AG09319 (cell line): ENCODE measurements at places on chromosomes 7 and 10.

- DNase-seq: no peak
Observed at GRCh38 chr10:114823077-114823463, 1.5 kb downstream of the FHIP2A start.

DNA sequence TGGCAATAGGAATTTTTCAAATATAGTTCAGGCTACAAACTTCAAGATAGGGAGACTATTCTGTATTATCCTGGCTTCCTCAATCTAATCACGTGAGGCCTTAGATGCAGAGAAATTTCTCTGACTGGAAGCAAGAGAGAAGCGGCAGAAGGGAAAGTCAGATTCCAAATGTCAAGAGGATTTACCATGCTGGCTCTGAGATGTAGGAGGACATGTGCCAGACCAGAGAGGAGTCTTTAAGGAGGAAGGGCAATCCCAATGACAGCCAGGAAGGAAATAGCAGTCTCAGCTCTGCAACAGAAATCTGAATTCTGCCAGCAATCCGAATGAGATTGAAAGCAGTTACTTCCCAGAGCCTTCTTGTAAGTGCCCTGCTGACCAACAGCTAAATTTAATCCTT is 57.4 kb downstream of the NUTM2E start:
- no peak for DNase-seq

GRCh38 chr7:1458683-1459511 is at the start of gene MICALL2:
Gene MICALL2 (minus strand): TSS chr7:1459470. CDS start chr7:1459326, 144 bp downstream.
- DNase-seq: peak; percentile 59

GRCh38 chr10:13500201-13500600 is 28.6 kb downstream of the BEND7 start:
- DNase-seq: no peak

GRCh38 chr7:8353991-8354390 is 79.4 kb upstream of the NXPH1 start:
- DNase-seq: no peak

DNA sequence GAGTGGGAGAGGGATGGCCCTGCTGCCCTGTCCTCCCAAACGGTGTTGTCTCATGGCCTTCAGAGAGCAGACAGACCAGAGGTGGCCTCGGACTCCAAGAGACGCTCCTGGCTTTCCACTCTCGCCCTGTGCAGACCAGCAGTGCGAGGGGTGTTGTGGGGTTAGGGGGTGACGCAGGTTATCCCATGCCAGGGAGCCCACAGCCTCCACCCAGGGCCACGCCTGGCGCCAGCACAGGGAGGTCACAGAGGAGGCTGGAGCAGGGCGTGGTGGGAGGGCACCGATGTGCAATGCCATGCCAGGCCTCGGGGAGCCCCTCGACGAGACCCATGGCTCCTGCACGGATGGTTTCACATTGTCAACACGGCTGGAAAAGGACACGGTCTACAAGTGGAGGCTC is 52.1 kb downstream of the INPP5A start:
- DNase-seq: no peak

DNA sequence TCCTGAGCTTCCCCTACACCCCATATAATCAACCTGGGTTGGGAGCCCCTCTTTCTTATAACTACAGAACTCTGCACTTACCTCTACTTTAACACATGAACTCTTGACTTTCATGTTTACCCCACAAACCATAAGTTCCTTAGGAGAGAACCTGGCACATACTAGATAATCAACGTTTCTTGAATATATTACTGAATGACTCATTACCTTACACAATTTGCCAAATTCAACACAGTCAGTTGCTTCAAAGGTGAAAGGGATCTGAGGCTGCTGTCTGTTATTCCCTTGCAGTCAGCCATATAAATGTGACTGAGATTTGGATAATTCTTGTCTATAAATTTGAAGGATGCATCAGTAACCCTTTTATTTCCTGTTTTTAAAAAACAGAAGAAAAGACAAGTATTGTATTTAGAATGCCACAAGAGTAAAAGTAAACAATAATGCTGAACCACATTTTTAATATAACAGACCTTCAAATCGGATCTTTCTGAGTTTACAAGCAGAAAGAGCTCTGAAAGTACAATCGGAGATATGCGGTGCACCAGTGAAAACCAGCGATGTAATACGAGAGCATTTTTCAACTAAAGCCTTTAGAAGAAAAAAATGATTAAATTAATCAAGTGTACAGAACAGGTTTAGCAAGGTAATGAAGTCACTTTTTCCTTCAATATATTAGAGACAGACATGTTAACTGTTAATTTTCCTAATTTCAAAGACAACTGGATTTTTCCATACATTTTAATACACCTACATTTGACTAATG is 29.5 kb upstream of the LRRC17 start:
- no peak for DNase-seq

DNA sequence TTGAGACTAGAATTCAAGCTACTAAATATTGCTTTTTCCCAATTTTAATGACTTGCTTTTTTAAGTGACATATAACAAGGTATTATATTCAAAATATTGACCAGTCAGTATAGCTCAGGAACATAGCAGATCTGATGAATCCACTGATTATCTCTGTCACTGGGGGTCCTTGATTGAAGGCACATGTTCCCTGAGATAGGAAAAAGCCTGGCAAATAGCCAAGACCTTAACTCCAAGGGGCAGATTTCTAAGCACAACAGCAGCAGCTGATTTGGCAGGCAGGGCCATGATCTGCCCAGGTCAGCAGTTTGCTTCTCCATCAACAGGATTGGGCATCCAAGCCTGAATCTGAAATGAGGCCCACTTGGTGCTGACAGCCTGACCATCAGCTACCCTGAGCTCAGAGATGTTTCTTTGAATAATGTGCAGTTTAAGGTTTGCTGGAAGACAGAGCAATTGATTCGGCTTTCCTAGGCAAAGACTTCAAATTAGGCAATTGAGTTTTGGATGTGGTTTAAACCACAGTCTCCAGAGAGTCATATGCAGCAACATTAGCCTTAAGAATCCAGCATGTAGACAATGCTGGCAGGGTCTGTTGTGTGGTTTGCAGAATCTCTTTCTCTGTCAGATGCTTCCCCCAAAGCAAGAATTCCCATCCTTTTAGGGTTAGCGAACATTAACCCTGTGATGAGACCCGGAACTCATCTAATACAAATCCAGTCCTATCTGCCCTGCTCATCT is 352.6 kb downstream of the ADRA2A start:
- DNase-seq: no peak

- DNase-seq: no peak
Observed at GRCh38 chr7:26959290-26959689, 94.9 kb upstream of the SKAP2 start.

- DNase-seq: no peak
Observed at GRCh38 chr10:95837356-95837776, 70.4 kb upstream of the CC2D2B start.

GRCh38 chr7:105674200-105674920 is 93.1 kb upstream of the EFCAB10 start:
- no peak for DNase-seq

DNA sequence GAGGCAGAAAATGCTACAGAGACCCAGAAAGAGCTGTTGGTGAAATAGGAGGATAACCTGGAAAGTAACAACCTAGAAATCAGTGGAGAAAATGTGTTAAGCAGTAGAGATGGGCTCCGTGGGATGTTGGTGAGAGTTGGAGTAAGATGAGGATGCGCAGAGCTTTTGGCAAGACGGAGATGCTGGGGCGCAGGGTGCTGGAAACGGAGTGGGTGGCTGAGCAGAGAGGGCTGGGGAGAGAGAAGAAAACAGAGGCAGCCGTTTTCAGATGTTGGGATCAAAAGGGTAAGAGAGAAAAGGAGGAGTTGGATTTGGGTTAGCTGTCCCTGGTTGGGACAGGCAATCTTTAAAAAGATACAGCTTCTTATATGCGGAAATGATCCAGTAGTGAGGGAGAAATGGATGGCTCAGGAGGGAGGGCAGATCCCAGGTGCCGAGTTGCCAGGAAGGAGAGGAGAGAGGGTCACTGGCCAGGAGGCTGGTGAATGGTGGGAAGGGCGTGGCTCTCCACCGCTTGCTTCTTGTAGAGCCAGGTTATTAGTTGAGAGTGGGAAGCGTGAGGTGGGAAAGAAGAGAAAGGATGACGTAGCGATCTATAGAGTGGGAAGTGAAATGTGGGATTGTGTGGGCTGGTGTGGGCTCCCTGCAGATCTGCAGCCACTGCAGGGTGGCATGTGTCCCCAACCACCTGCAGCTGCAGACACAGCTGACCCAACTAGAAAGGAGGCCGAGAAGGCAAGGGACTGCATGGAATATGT is 182.2 kb upstream of the SVIL start:
- no peak for DNase-seq

DNA sequence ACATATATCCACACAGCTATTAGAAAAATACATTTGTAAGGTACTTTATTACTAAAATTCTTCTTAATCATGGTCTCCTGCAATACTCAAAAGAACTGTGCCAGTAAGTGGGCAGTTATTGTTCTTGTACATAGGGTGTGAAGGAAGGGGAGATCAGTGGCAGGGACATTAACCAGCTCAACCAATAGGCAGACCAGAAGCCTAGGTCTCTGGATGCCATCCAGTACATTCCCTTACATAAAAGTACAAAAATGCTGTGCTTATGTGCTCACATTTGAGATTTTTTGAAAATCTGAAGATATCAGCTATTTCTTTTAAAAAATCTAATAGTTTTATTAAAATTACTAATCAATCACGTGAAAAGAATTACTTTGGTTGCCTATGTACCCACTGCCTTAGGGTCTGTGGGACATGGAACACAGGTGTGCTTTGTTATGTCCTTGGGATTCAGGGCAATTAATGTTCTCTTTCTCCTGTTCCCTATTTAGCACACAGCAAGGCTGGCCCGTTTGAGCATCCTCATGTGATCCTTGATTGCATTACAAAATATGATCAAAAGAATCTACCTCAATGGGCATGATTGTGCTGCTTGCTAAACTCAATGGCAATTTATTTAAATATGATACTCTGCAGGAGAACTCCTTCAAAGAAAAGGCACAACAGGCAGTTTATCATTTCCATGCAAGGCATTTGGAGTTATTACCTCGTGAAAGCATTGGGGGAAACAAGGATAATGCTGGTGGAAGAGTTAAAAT is 22.7 kb downstream of the TWIST1 start:
- no peak for DNase-seq

GRCh38 chr7:25998499-25998898 is 153.5 kb upstream of the NFE2L3 start:
- DNase-seq: no peak

DNA sequence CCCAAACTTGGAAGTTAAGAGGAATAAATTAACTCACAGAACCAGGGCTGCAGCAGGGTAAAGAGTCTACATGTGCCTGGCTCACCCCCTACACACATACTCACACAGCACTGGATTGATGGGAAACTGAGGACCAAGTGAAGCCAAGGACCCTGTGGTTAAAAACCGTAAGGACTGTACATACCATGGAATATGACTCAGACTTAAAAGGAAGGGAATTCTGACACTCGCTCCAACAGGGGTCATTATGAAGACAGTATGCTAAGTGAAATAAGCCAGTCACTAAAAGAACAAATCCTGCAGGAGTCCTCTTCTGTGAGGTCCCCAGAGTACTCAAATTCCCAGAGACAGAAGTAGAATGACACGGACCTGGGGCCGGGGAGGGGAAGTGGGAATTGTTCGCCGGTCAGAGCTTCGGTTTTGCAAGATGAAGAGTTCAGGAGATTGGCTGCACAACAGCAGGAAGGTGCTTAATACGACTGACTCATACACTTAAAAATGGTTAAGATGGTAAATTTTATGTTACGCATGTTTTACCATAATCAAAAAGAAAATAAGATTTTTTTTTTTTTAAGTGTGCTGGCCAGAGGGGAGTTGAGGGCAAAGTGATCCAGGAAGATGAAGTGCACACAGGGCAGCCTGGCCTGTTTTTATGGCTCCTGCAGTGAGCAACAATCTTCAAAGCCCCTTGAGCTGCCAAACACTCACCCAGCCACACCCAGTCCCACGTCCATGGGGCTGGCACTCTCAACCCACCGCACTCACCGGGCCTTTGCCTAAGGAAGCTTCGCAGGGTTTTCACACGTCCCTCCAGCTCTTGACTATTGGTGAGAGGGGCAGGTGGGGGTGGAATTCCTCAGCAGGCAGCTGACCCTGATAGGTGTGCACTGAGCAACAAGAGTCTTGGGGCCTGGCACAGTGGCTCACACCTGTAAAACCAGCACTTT is 26.4 kb downstream of the DRGX start:
- no peak for DNase-seq

DNA sequence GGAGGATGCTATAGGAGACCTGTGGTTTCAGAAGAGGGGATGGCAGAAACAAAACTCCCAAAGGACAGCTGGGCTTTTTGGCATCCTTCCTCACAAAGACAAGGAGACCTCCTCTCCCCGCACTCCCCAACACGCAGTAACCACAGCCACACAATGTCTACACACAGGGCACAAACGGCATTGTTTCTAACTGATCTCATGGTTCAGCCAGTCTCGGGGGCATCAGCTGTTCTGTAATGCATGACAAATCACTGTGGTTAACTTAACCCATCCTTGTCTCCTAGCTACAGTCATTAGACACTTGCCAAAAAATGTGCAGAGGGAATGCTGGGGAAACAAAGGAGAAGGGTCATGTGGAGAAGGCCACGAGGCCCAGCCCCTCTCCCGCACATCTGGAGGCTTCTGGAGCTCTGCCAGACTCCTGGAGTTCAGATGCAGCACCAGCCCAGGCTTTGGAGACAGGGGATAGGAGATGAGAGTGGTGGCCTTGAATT is 7.6 kb upstream of the ADAMTS14 start:
- DNase-seq: peak; percentile 92

GRCh38 chr10:34473174-34474008 is 341.7 kb downstream of the PARD3 start:
- DNase-seq: no peak

DNA sequence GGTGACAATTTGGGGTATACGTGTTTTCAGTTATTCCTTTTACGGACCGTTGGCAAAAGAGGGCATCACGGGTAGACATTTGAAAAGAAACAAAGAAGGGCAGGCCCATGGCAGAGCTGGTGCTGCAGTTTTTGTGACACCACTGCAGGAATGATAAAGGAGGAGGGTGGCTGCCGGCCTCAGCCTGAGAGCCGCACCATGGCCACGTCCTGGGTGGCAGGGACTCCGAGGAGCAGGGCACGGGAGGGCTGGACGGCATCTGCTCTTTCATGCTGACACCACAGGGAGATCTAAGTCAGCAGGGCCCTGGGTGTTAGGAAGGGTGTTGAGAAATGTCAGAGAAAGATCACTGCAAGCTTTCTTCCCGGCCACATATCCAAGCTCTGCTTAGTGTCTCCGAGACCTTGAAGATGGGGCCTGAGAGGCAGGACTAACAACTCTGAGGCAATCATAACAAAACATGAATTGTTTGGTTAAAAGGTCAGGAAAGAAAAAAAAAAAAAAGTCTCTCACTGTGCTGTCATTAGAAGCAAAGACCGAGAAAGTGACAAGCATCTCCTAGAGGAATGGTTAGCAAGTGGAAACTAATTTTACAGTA is 36.6 kb downstream of the INSYN2A start:
- no peak for DNase-seq

- no peak for DNase-seq
Observed at GRCh38 chr7:20991544-20991943, 204.9 kb upstream of the SP8 start.
